ENCODE measurements at places on chromosomes 5 and 9.

DNA sequence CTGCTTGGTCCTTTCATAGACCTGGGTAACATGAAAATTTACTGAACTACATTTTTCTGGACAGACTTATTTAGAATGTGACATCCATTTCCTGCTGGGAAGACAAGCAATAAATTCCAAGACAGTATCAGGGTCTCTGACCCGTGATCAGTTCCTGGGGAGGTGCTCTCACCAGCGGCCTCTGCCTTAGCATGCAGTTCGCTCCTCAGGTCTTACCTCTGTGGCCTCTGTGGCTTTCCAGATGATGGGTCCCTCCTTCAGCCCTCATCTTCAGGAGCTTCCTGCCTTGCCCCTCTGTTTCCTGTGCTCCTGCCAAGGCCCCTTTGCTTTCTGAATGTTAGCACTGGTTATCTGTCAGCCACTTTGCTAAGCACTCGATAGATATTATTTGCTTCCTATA is 66.4 kb downstream of the CMYA5 start:
- no peak overlapping the region for H3K4me3 ChIP-seq
- H3K36me3 ChIP-seq, result no peaks in the 10 kb centered on the region
- no peak overlapping the region for H3K27ac ChIP-seq

DNA sequence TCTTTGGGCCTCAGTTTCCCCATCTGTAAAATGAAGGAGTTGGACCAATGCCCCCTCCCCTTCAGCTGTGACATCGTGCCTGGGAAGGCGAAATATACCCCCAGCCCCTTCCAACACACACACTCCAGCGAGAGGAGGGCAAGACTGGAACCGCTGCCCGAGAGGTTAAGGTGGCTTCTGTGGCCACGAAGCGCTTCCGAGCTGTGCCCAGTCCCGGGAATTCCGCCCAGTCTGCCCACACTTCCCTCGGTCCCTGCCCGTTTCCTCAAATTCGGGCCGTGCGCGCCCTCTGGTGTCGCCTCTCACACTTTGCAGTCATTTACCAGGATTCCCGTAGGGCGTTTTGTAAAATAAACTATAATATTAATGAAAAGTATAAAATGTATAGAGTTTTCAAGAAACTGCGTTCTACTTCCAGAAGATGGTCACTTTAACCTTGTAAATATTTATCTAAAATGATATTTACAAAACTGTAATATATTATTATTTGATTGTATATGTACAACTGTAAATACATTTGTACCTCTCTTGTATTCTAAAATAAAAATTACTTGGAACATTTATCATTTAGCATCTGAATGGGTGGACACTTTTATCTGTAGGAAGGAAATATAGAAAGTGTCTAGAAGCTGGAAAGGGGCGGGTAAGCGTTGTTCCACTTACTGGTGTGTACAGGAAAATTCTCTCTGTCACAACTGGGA is 11.0 kb upstream of the EXOSC2 start:
- peak overlapping the region; percentile 33 for H3K4me3 ChIP-seq
- H3K27me3 ChIP-seq, result peaks cover 35% of the 10 kb centered on the region
- H3K4me1 ChIP-seq, result no peaks in the 10 kb centered on the region
- no peak overlapping the region for H3K27ac ChIP-seq
- DNase-seq, result peak; percentile 40

DNA sequence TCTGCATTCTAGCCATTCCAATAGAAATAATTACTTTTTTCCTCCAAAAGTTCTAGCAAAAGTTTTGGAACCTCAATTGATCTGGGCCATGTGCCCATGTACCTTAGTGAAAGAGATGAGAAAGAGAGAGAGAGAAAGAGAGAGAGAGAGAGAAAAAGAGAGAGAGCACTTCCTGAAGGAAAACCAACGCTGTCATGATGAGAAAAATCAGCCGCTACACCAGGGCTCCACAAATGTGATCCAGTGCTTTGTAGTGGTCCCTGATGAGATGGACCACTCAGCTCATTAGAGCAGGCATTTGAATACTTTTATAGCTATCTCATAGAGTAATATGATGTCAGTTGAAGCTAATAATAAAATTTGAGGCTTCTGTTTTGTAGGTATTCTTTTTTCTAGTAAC is 7.7 kb upstream of the GAS1 start:
- no peak overlapping the region for H3K27ac ChIP-seq
- H3K36me3 ChIP-seq, result no peaks in the 10 kb centered on the region
- no peak for DNase-seq
- no peak overlapping the region for H3K4me3 ChIP-seq
- H3K27me3 ChIP-seq, result no peaks in the 10 kb centered on the region

DNA sequence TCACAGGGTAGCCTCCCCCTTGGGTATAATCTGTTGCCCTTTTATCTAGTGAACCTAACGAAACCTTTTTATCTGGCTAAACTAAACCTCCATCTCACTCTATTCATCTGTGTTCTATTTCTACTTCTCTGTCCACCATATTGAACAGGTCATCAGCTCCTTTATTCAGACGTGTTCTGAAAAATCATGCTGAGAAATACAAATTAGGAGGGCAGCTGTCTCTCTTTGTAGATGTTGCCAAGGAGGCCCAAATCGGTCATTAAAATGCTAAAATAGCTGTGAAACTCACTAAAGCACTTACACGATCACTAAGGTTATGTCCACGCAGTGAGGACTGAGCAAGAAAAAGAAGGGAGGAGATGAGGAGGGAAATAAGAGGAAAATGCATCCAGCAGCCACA is 115.6 kb upstream of the RETREG1 start:
- DNase-seq, result no peak
- no peaks in the 10 kb centered on the region for H3K36me3 ChIP-seq
- H3K27ac ChIP-seq, result no peak overlapping the region
- no peaks in the 10 kb centered on the region for H3K4me1 ChIP-seq

DNA sequence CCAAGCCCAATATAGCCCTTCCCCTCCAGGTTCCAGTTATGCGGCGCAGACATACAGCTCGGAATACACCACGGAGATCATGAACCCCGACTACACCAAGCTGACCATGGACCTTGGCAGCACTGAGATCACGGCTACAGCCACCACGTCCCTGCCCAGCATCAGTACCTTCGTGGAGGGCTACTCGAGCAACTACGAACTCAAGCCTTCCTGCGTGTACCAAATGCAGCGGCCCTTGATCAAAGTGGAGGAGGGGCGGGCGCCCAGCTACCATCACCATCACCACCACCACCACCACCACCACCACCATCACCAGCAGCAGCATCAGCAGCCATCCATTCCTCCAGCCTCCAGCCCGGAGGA is 6.3 kb downstream of the NR4A3 start:
- peaks cover 33% of the 10 kb centered on the region for H3K4me1 ChIP-seq
- no peak for DNase-seq
- H3K4me3 ChIP-seq, result no peak overlapping the region
- H3K27me3 ChIP-seq, result no peaks in the 10 kb centered on the region

GRCh38 chr5:153752890-153753289 is 262.4 kb downstream of the GRIA1 start:
- no peaks in the 10 kb centered on the region for H3K4me1 ChIP-seq
- no peak overlapping the region for H3K27ac ChIP-seq
- H3K27me3 ChIP-seq, result no peaks in the 10 kb centered on the region
- no peaks in the 10 kb centered on the region for H3K36me3 ChIP-seq
- no peak for DNase-seq
- H3K4me3 ChIP-seq, result no peak overlapping the region

- DNase-seq, result no peak
- H3K27me3 ChIP-seq, result no peaks in the 10 kb centered on the region
- no peaks in the 10 kb centered on the region for H3K4me1 ChIP-seq
Measured at GRCh38 chr9:70792796-70793195, 328.6 kb downstream of the TRPM3 start.

GRCh38 chr9:113603773-113604172 is 140.2 kb downstream of the RGS3 start:
- no peaks in the 10 kb centered on the region for H3K27me3 ChIP-seq
- DNase-seq, result no peak
- H3K4me3 ChIP-seq, result no peak overlapping the region
- peaks cover 36% of the 10 kb centered on the region for H3K4me1 ChIP-seq
- H3K36me3 ChIP-seq, result no peaks in the 10 kb centered on the region
- no peak overlapping the region for H3K27ac ChIP-seq

- H3K27me3 ChIP-seq, result no peaks in the 10 kb centered on the region
- H3K36me3 ChIP-seq, result no peaks in the 10 kb centered on the region
- H3K4me1 ChIP-seq, result no peaks in the 10 kb centered on the region
- H3K27ac ChIP-seq, result no peak overlapping the region
Measured at GRCh38 chr5:2832394-2832793, 80.9 kb upstream of the IRX2 start.

DNA sequence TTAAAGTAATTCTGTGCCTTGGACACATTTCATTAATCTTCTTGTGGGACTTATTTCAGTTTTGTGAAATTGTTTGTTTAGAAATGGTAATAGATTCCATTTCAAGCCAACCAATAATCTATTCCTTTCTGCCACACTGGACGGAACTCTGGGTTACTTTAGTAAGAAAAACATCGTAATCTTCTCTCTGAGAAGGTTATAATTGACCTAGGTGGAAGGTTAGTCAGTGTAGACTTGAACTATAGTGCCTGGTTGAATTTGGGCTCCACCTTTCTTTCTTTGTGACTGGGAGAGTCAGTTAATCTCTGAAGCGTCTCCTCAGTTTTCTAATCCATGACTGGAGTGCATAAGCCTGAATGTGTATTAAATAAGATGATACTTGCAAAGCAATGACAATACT is 89.7 kb upstream of the PRLR start:
- H3K4me1 ChIP-seq, result no peaks in the 10 kb centered on the region
- H3K27me3 ChIP-seq, result no peaks in the 10 kb centered on the region
- no peak overlapping the region for H3K27ac ChIP-seq
- DNase-seq, result no peak
- no peaks in the 10 kb centered on the region for H3K36me3 ChIP-seq
- no peak overlapping the region for H3K4me3 ChIP-seq

GRCh38 chr5:14879937-14880589 is 8.5 kb upstream of the ANKH start:
- no peaks in the 10 kb centered on the region for H3K4me1 ChIP-seq
- H3K36me3 ChIP-seq, result no peaks in the 10 kb centered on the region
- H3K4me3 ChIP-seq, result no peak overlapping the region
- DNase-seq, result no peak
